Fibroblast of skin of abdomen (primary cell): ENCODE measurements at places on chromosomes 11 and 22.

DNA sequence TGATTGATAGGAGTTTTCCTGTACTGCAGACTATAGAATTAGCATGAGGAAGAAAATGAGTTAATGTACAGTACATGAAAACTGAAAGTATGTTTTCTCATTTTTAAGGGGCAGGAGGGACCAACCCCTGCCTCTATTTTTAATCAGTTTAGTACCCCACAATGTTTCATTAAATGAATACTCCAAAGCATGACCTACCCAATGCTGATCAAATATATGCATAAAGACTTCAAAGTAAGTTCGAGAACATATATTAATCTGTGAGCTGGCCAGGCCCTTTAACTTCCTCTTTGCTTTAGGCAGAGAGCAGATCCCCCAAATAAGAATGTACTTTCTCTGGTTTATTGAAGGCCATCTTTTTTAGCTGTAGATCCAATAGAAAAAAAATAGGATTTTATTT lies 161.0 kb downstream of the FCHSD2 start:
- DNase-seq, result no peak

DNA sequence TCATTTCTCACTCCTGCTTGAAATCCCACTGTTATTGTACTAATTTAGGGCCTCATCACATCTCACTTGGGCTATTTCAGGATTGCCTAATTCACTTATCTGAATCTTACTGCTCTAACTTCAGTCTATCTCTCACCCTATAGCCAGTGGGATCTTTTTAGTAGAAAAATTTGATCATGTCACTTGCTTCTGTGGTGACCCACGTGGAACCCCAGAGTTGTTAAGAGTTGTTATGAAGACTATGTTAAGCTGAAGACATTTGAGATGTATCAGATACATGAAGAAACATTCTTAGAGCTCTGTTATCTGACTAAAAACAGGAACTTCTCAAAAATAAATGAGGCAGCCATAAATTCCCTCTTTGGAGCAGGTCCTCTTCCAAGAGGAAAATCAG lies 1375.6 kb upstream of the TENM4 start:
- no peak for DNase-seq

DNA sequence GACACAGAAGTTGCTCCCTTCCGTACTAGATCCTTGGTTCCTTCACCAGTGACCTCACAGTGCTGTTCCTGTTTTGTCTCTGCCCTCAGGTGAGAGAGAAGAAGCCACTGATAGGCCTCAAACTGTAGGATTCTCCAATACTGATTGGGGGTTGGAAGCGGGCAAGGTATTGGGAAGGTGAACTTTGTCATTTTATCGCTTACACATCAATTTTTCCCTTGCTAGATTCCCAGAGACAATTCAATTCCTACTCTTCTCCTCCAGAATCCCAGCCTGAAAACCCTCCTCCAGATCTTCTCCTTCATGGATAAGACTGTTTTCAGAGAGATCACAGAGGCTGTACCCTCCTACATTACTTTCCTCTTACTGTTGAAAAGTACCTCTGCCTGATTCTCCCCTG lies 9.4 kb upstream of the OR2D3 start:
- DNase-seq, result no peak

GRCh38 chr11:105644839-105645573 lies 35.1 kb downstream of the GRIA4 start:
- no peak for DNase-seq

GRCh38 chr22:49555526-49555925 lies 272.1 kb downstream of the BRD1 start:
- no peak for DNase-seq
